Daoy (cell line): ENCODE measurements at places on chromosomes 2 and 18. TPM values are rescaled to one million over a fixed set of nuclear protein-coding genes. Genes with fewer than 3 reads are reported as not detected.
A peak's percentile ranks its signal among the peaks of the same experiment; 100 is the strongest.

The CERKL gene
- total RNA-seq = 0.29 TPM in 1 of 2 replicates, not detected in the other

The SPR gene
- total RNA-seq = 33.7 and 39.1 TPM in 2 replicates

The FAM237A gene
- not detected in 2 replicates for total RNA-seq

The KRTCAP3 gene
- not detected in 2 replicates for total RNA-seq

The NCKAP5 gene
- 8.4 and 8.8 TPM in 2 replicates for total RNA-seq

The TMEM37 gene
- total RNA-seq = not detected in 2 replicates

The MEIS1 gene
- 4.5 and 7.3 TPM in 2 replicates for total RNA-seq

The TTN gene
- total RNA-seq = under 0.01 TPM in 1 of 2 replicates, not detected in the other

The KCNE4 gene
- total RNA-seq = 0.77 and 2.0 TPM in 2 replicates

The C2orf80 gene
- not detected in 2 replicates for total RNA-seq

The KATNAL2 gene
- 0.98 and 3.7 TPM in 2 replicates for total RNA-seq

The EIF4E2 gene
- total RNA-seq = 80.5 and 109 TPM in 2 replicates

The RFTN2 gene
- total RNA-seq = 0.24 TPM in 1 of 2 replicates, not detected in the other

The OST4 gene
- total RNA-seq = 184 and 194 TPM in 2 replicates

DNA sequence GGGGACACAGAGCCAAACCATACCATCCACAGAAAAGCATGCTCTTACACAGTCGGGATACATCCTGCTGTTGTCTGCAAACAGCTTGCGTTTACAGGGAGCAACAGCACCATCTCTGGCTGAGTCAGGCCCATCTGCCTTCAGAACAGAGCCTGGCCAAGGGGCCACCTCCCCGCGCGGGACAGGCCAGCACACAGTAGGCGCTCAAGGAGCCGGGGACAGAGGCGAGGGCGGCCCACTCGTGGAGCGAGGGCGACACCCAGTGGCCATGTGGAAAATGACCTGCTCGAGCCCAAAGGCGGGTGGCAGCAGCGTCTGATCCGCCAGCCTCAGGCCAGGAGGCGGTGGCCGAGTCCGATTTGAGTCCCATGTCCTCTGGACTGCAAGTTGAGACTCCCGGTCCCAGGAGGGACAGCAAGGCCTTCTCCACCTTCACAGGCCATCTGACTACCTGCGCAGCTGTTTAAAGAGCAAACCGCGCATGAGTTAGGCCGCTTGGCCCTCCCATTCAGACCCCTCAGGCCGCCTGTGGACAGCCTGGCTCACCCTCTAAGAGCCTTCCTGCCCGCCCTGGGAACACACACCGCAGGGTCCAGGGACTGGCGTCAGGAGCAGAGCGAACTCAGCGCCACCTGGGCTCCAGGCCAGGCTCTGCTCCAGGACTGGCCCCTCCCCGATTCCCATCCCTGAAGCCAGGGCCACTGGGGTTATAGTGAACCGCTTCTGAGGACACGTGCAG, 38.3 kb downstream of the TTC32 start:
- DNase-seq = peak; percentile 63

GRCh38 chr2:61662990-61663389, 124.8 kb upstream of the XPO1 start:
- no peak for DNase-seq

GRCh38 chr2:171754254-171754939, 67.1 kb downstream of the DYNC1I2 start:
- no peak for DNase-seq

GRCh38 chr2:59968441-59968840, 585.0 kb downstream of the BCL11A start:
- no peak for DNase-seq

DNA sequence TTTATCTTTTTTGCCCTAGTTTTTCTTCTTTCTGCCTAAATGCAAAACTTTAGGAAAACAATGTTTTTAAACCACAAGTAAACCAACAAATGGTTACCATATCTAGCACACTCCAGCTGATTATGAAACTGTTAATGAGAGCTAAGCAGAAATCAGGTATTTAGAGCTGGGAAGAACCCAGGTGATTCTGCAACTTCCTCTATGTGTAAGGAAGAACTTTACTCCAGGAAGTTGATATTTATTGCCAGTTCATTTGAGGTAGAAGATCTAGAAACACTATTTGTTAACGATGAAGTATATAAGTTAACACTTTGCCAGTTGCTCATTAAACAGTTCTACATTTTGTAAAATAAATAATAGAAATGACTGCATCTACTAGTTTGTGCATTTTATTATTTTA, 409.7 kb downstream of the XIRP2 start:
- no peak for DNase-seq

GRCh38 chr18:35137632-35138031, 96.4 kb downstream of the MAPRE2 start:
- DNase-seq = no peak

- DNase-seq = no peak
Measured at GRCh38 chr2:173213181-173213580, 137.5 kb downstream of the MAP3K20 start.

- no peak for DNase-seq
Measured at GRCh38 chr2:227025510-227025909, 138.5 kb downstream of the COL4A4 start.

- no peak for DNase-seq
Measured at GRCh38 chr2:20955277-20956026, 88.4 kb downstream of the APOB start.

DNA sequence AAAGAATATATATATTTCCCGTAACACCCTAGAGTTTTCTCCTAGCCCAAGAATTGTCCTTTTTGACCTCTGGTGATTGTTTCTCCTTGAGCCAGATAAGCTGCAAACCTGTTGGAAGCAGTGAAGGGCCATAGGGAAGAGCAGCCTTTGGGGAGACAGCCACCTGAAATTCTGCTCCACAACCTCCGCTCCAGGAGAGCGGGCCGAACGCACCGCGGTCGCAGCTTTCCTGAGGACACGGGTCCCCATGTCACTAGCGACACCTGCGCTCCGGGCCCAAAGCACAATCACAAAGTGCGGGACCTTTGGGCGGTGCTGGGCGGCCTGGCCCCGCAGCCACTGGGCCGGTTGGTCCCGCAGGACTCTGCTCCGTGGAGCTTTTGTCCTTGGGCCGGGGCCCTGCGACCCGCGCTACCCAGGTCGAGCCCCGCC, 557 bp upstream of the DSG2 start:
- no peak for DNase-seq

- no peak for DNase-seq
Measured at GRCh38 chr2:104772996-104773395, 80.9 kb upstream of the POU3F3 start.

GRCh38 chr2:192357217-192357616, 162.5 kb upstream of the TMEFF2 start:
- DNase-seq = no peak

- DNase-seq = no peak
Measured at GRCh38 chr18:7608781-7609201, 41.7 kb downstream of the PTPRM start.

- DNase-seq = peak; percentile 77
Measured at GRCh38 chr2:111072220-111072871, 48.4 kb upstream of the BCL2L11 start.

GRCh38 chr2:108536133-108536780, 2.0 kb downstream of the LIMS1 start:
- DNase-seq = peak; percentile 57

- no peak for DNase-seq
Measured at GRCh38 chr2:147934881-147935620, 85.5 kb downstream of the ORC4 start.

- no peak for DNase-seq
Measured at GRCh38 chr18:35050705-35051195, 9.5 kb downstream of the MAPRE2 start.

DNA sequence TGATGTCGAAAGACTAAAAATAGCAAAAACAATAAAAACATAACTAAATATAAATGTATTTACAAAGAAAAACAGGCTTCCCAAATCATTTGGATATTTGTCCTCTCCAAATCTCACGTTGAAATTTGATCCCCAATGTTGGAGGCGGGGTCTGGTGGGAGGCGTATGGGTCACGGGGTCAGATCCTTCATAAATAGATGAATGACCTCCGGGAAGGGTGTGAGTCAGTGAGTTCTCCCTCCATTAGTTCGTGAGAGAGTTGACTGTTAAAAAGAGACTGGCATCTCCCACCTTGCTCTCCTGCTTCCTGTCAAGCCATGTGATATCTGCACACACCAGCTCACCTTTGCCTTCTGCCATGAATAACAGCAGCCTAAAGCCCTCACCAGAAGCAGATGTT, 703.0 kb downstream of the TMEM182 start:
- peak; percentile 24 for DNase-seq

- DNase-seq = no peak
Measured at GRCh38 chr2:233079473-233079877, 19.3 kb downstream of the INPP5D start.

GRCh38 chr18:52615943-52616342, 275.9 kb downstream of the DCC start:
- no peak for DNase-seq

DNA sequence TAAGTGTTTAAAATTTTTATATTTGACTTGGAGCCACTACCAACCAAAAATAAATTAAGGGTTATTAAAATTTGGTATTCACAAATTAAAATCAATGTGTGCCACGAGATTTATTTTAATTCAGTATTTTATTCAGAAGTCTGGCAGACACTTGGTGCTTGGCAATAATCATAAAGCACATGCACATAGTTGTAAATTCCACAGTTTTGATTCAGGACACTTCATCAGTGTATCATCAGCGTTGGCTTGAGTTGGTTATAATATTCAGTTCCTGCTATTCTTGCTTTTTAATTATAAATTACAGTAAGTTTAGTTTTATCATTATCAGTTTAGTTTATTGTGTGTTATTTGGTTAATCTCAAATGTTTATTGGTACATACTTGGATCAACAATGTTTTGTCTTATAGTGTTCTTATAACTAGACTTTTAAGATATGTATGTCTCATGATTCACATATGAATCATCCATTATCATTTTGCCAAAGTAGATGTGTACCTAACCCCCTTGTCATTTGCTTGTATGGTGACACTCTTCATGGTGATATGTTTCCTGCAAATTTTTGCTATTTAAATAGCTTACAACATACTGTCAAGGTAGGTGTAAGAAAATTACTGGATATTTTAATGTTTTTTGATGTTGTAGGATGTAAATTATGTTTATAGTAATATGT, 237.9 kb downstream of the BABAM2 start:
- no peak for DNase-seq

DNA sequence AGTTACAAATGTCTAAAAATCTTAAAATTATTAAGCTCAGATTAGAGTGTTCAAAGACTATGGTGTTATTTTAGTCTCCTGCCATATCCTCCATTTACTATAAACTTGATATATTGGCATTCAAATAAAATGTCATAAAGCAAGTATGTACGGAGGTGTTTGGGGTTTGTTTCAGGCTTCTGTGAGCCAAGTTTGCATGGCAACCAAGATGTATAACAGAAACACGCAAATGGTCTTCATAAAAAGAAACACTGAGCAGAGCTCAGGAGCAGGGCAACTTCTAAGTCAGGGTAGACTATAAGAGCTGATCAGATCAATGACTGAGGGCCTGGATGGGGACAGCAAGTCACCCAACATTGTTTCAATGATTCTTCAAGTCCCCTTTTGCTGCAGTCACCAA, 20.5 kb upstream of the OSR1 start:
- DNase-seq = no peak

DNA sequence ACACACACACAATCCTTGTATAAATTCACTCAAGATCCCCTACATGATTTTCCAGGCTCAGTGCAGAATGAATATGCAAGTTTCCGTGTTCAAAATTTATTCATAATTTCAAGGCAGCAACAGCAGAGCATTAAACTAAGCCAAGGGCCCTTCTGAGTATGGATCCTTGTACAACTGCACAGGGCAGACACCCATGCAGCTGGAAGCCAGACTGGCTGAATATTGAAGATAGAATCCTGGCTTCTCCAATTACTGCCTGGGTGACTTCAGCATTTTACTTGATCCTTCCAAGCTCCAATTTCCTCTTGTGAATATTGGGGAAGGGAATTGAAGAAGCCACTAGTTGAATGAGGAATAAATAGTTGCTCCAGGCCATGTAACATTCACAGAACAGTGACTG, 267.9 kb upstream of the REG3G start:
- no peak for DNase-seq

GRCh38 chr2:6683516-6683915, 182.2 kb downstream of the CMPK2 start:
- no peak for DNase-seq

- peak; percentile 80 for DNase-seq
Measured at GRCh38 chr2:188292348-188293239, 920 bp downstream of the GULP1 start.
